Fibroblast of upper back skin (primary cell): ENCODE measurements at places on chromosomes 7 and 10.

- no peak for DNase-seq
Observed at GRCh38 chr10:106714734-106715555, 449.6 kb downstream of the SORCS1 start.

DNA sequence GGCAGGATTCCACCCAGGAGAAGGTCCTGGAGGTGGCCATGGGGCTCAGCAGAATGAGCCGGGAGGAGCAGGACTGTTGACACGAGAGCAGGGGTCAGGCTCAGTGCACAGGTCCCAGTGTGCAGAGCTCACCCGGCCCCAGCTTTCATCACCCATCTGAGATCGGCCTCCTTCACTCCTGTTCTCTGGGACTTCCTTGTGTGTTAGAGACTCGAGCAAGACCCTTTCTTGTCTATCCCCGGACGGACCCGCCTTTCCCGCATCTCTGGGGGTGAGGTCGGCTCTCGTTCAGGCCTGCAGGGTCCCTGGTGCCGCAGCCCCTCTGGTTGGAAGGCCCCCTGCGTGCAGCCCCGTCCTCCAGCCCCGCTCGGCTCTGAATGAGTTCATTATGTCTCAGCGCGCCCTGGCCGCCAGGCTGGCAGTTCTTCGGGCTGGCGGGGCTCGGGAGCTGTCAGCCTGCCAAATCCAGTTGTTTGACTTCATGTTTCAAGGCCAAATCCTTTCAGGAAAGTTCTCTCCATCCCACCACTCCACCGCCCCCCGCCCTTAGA is 127.9 kb downstream of the LHPP start:
- no peak for DNase-seq

DNA sequence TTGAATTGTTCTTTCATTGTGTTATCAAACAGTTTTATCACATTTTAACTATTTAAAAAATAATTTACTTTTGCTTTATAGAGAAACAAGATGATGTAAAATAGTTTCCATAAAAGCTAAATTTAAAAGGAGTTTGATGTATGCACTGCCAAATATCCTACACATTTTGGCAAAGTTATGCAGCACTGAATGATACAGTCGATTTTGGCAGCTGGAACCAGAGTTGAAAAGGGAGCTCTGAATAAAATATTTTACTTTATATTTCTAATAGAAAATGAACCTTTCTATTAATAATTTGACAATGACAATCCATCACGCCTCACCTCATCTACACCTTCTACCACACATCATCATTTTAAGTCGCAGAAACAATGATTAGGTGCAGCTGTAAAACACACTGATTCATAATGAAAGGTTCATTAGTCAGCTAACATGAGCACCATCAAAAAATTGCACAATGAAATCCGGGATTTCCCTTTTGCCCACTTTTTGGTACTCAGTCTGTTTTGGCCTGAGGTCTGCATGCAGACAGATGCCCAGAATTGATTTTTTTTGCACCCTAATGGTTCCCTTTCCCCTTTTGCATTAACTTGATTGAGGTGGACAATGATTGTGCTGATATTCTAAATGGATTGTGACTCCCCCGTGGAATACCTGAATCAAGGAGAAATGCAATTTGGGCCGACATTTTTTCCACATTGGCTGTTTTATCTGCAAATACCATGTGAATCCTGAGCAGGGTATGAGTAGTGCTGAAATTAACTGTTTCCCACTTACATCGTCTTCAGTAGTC is 105.8 kb downstream of the THSD7A start:
- DNase-seq = peak; percentile 58

- DNase-seq = no peak
Observed at GRCh38 chr7:6026011-6026819, 5.0 kb upstream of the ANKRD61 start.

GRCh38 chr10:114335614-114336013 is 68.7 kb downstream of the AFAP1L2 start:
- no peak for DNase-seq

DNA sequence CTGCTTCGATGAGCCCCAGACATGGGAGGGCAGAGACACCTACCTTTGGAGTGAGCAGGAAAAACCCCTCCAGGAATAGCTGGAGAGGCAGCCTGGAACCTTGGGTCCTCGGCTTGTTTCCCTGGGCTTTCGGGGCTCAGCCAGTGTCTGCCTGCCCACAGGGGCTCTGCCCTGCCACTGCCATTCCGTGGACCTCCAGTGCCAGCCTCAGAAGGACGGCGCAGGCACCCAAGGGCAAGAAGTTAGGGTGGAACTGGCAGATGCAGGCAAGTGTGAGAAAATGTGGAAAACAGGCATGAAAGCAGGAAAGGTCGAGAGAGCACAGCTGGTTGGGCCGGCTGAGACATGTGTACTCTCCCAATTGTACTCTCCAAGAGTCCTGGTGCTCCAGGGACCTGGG is 281.5 kb downstream of the GRID1 start:
- no peak for DNase-seq

- no peak for DNase-seq
Observed at GRCh38 chr7:44094365-44094764, 9.8 kb upstream of the AEBP1 start.

DNA sequence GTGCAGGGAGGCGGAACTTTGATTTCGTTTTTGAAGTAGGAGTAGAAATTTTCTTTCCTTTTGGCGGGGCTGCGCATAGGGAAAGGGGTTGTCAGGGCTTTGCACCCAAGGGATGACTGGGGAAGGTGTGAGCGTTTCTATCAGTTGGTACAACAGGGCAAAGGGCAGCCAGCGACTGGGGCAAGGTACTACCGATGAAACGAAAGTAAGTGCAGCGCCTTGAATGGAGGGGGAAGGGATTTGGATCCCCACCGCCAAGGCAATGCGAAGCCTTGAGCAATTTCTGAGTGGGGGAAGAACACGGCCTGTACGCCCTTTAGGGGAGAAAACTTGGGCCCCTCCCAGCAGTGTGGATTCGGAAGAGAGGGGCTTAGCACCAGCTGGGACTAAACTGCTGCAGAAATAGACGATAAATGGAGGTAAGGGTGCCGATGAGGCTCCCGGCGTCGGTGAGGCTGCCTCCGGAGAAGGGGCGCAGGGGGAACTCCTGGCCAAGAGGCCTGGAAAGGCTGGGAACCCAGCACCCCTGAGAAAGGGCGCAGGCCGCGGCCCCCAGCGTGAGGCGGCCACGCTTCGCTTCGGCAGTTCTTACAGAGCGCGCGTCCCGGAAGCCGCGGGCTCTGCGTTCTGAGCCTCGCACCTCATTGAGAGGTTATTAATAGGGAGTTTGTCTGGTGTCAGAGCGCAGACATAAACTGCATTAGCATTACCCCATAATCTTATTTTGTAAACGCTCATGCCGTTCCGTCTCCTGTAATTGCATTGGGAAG is 10.0 kb upstream of the TLX1 start:
- no peak for DNase-seq

DNA sequence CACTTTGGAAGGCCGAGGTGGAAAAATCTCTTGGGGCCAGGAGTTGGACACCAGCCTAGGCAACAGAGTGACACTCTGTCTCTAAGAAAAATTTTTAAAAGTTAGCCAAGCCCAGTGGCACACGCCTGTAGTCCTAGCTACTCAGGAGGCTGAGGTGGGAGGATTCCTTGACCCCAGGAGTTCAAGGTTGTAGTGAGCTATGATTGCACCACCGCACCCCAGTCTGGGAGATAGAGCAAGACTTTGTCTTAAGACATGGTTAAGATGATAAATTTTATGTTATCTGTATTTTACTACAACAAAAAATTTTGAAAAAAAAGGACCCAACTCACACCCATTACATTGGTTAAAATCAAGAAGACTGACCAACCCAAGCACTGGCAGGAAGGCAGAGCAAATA is 44.4 kb upstream of the SMARCD3 start:
- DNase-seq = no peak

GRCh38 chr7:153413540-153414287 is 638.5 kb upstream of the DPP6 start:
- DNase-seq = no peak

- DNase-seq = no peak
Observed at GRCh38 chr10:129029051-129029450, 438.0 kb upstream of the MGMT start.

DNA sequence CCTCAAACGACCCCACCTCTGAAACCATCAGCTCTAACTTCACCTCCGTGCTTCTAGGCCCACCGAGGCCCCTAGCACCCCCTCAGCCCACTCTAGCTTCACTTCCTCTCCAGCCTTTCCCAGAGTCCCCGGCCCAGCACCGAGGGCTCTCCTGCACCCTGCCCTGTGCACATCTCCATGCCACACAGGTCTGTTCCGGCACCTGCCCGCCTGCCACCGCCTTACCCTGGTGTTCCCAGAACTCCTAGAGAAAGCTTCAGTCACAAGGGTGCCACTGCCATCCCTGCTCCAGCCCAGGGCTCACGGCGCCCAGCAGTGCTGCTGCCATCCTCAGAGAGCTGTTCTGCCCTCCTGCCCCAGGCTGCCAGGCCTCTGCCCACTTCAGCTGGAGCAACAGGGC is 61.3 kb upstream of the INSIG1 start:
- DNase-seq = no peak
